ENCODE measurements at places on chromosomes 11 and 22.

- no peak for DNase-seq
Observed at GRCh38 chr11:75373201-75373600, 21.7 kb upstream of the ARRB1 start.

DNA sequence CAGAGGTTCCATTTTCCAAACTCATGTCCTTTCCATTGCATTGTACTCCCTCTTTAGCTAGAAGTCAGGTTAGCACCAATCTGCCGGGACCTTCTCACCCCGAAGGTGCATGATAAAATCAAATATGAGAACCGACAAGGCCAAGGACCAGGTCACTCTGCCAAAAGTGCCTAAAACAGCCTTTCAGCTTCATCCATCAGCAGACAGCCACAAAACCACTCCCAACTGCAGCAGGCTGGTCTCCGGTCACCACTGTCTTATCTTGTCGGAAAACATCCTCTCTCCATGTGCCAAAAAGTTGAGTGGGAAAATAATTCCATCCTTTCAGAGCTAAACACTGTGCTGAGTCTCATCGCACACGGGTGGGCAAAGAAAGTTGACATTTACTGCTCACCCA lies 1.4 kb downstream of the PI4KA start:
- peak; percentile 11 for DNase-seq

- DNase-seq = no peak
Observed at GRCh38 chr11:68342459-68343158, 30.2 kb downstream of the LRP5 start.

DNA sequence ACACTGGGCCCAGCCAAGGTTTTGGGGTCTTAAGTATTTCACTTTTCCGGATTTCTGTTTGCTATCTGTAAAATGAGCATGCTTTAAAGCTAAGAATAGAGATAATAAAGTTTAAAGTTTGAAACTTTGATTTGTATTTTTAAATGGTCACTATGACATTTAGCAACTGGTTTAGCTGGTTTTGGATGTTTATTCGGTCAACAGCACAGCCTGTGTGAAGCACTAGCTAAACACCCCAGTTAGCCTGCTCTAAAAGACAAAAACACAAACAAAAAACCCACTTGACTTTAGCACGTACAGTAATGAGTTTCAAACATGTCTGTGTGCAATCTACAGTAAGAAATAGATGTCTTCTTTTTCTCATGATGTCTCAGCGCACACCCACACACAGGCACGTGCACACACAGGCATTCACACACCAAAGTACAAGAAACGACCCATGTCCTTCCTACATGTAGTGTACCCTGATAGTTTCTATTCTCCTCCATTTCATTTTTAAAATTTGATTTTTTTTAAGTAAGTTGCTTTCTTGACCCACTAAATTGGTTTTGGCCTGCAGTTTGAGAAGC lies 29.4 kb downstream of the SLC1A2 start:
- DNase-seq = no peak

DNA sequence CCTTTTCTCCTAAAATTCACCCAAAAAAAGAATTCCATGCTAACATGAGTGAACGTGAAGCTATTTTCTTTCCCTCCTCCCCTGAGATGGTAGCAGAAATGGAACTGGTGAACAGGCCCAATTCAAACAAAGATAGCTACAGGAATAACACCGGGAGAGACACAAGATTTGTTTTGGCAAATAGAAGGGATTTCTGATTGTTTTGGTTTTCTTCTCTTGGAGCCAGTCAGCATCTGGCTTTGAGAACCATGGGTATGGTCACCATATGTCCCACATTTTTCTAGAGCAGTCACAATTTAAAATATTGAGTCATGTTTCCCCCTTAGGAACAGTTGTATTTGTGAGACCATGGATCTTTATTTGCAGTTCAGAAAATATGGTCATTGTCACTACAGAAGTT lies 214.1 kb downstream of the FAM76B start:
- peak; percentile 41 for DNase-seq

GRCh38 chr22:43185860-43186261 lies 1.1 kb downstream of the TTLL12 start:
- peak; percentile 67 for DNase-seq

DNA sequence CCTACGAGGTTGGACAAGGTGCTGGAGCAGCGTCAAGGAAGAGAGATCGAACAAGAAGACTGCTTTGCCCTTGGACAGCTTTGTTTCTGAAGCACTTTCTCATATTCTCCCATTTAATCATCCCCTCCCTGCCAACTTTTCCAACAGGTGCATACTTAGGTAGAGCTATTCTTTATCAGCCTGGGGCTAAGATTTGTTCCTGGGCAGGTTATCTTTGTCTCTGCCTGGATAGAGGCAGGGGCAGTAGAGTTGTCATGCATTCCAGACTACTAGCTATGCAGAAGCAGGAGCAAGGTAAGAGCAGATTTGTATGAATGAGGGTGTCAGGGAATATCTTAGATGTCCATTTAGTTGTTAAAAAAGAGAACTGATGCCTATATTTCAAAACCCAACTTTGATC lies 82.3 kb downstream of the PTPRJ start:
- DNase-seq = no peak

DNA sequence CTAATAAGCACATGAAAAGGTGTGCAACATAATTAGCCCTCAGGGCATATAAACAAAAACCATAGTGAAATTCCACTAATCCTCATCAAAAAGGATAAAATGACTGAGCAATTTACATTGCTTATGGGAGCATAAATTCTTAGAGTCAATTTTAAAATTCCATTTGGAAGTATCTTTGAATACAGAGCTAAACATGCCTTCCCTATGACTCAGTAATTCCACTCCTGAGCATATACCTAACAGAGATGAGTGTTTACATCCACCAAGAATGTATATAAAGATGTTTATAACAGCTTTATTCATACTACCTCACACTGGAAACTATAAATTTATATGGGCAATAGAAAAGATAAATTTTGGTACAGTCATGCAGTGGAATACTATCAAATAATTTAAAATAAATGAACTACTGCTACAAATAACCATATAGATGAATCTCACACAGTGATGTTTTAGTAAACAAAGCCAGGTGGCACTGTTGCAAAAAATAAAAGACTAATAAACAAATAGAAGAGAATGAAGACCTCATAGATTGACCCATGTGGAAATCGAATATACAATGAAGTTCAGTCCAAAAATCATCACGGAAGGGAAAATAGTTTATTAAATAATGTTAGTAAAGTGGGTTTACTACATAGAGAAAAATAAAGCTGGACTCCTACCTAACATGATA lies 8.2 kb upstream of the OR2D2 start:
- DNase-seq = no peak

DNA sequence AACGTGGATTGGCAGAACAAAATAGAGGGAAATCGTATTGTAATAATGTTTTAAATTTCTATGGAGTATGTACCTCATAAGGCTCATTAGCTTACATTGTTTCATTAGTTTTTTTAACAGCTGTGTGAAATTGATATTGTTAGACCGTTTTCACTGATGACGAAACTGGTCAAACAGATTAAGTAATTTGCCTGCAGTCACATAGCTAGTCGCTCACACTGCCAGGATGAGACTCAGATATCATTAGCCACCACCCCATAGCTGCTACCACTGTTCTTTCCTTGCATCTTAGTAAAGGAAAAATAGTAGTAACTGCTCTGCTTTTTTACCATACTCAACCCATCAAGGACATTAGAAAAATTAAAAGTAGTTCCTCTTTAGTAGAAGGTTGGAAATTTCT lies 64.0 kb downstream of the DKK3 start:
- DNase-seq = no peak

DNA sequence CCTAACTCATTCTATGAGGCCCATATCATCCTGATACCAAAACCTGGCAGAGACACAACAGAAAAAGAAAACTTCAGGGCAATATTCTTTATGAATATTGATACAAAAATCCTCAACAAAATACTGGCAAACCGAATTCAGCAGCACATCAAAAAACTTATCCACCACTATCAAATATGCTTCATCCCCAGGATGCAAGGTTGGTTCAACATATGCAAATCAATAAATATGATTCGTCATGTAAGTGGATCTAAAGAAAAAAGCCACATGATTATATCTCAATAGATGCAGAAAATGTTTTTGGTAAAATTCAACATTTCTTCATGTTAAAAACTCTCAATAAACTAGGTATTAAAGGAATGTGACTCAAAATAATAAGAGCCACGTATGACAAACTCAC lies 40.9 kb downstream of the JRKL start:
- no peak for DNase-seq

GRCh38 chr11:57294225-57295131 lies 30.3 kb downstream of the TNKS1BP1 start:
- DNase-seq = no peak

All from lung microvascular endothelial cell (primary cell).